KBM-7 (cell line): ENCODE measurements at places on chromosomes 12 and 14.

- no peak for DNase-seq
Observed at GRCh38 chr12:111557271-111558106, 41.6 kb downstream of the ATXN2 start.

DNA sequence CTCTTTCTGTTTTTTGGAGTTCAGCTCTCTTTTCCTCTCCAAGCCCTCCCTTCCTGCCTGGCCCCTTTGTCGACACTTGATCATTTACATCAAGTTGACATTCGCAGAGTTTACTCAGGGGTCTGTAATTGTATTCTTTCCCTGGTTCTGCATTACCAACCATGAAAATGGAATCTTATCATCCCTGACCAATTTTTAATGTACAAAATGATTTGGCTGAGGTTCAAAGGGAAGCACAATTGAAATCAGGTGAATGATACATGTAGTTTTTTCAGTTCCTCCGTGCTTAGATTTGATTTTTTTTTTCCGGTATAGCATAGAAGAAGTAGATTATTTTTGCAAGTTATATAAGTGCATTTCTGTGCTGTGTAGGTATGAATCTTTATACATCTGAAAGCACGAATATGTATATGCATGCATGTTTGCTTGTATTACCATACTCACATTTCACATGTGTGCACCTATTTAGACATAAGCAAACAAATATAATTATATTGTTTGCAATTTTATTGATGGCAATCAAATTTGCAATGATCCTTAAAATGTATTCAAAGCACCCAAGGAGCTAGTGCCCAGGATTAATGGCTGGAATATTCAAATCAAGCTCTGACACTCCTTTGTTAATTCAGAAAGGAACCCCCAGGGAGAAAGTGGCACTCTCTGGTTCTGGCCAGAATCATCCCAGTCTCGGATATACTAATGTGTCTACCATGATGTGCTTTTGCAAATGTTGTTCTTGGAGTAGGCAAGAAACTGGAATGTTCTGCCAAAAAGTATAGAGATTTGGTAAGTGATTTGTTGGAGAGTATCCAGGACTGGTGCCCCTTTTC lies 189.3 kb downstream of the VRK1 start:
- DNase-seq = no peak

DNA sequence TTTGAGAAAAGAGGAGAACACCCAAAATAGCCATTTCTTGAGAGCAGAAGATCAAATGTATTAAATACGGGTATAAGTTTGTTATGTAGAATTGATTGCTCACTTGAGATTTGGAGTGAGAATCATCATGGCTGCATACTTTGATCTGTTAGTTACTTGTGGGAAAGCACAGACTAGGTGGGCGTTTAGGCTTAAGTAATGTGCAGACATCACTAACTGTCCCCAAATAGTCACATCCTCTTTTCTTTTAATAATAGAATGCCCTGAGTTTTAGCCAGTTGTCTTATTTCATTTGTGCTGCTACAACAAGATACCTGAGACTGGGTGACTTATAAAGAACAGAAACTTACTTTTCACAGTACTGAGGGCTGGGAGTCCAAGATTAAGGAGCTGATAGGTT lies 14.3 kb upstream of the GTF2A1 start:
- no peak for DNase-seq

- DNase-seq = no peak
Observed at GRCh38 chr12:27342536-27342935, 9.9 kb downstream of the BMAL2 start.

DNA sequence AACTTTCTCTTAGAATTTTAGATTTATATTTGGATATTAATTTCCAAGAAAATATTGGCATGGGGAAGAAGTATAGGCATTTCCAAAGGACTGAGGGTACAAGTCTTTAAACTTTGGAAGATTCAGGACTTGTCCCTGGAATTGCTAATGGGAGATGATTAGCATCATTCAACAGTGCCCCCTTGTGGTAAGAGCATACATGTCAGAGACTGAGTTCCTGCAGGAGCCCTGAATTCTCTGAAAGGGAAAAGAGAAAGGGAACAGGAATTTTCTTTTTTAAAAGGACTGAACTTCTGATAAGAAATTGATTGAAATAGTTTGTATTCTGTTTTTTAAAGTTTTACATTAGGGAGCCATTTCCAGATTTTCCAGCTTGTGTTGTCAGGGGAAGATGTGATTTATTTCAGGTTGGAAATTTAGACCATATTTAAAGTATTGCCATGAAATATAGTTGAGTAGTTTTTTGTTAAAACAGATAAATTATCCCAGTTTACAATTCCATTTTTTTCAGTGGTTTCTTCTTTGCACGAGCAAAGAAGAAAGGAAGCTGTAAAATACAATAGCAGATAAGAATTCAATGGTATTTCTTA lies 44.0 kb upstream of the REP15 start:
- peak; percentile 55 for DNase-seq

DNA sequence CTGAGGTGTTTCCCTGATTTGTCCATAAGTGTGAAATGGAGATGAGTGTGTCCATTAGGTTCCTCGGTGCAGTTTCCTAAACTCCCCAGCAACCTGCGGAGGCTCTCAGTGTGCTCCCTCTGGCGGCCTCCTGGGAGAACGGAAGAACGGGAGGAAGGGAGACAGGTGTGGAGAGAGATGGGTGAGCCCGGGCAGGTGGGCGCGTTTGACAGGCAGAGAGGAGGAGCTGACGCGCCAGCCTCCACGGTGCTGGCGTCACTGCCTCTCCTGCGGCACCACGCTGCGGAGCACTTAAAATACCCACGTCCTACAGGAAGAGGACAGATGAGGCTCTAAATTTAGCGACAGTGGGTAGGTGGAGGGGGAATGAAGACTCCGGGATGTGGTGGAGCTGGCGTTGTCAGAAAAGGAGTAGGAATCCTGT lies 26.8 kb upstream of the PEX5 start:
- peak; percentile 41 for DNase-seq

- DNase-seq = no peak
Observed at GRCh38 chr14:90999299-90999698, 61.1 kb downstream of the RPS6KA5 start.

- DNase-seq = no peak
Observed at GRCh38 chr12:110371408-110372055, 32.0 kb downstream of the ANAPC7 start.

DNA sequence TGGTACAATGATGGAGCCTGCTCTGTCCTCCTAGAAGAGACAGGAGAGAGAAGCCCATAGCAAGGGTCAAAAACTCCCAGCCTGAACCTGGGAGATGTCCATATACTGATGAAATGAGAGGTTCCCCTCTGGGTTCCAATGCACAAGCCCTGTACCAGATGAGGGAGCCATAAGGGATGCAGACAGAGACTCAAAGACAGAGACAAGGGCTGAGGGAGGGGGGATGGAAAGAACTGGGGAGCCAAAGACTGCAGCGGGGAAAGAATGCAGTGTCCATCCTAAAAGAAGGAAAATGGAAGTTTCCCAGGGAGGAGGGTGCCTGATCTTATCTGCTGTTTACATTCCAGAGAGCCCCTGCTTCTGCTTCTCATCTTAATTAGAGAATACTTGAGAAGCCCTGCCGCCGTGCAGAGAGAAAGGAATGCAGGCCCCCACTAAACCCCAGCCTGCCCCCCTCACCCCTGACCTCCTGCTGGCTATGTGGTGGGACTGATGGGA lies 27.7 kb downstream of the KRT18 start:
- DNase-seq = no peak

GRCh38 chr14:90409209-90409730 lies 12.4 kb downstream of the CALM1 start:
- DNase-seq = no peak

GRCh38 chr12:52137746-52138145 lies 54.1 kb downstream of the KRT80 start:
- DNase-seq = no peak

GRCh38 chr12:92108651-92109050 lies 37.0 kb downstream of the BTG1 start:
- DNase-seq = no peak

GRCh38 chr12:110661337-110661972 lies 27.5 kb downstream of the HVCN1 start:
- DNase-seq = peak; percentile 93

- DNase-seq = no peak
Observed at GRCh38 chr14:99674776-99675381, 9.2 kb upstream of the CYP46A1 start.
